Regular cardiac myocyte (primary cell): ENCODE measurements at places on chromosomes 1 and 21. TPM values are rescaled to one million over a fixed set of nuclear protein-coding genes. Genes with fewer than 3 reads are reported as not detected.

Gene SHISAL2A
- total RNA-seq: under 0.01 TPM in 1 of 2 replicates, not detected in the other

Gene RHBDL2
- 1.2 and 1.4 TPM in 2 replicates for total RNA-seq

Gene AMY1C
- not detected in 2 replicates for total RNA-seq

Gene FBXO2
- total RNA-seq: 0.19 and 1.4 TPM in 2 replicates

Gene SLC26A9
- total RNA-seq: not detected in 2 replicates

Gene DSTYK
- total RNA-seq: 14.1 and 16.1 TPM in 2 replicates
